Panc1 (cell line): ENCODE measurements at places on chromosomes 7 and 10.

DNA sequence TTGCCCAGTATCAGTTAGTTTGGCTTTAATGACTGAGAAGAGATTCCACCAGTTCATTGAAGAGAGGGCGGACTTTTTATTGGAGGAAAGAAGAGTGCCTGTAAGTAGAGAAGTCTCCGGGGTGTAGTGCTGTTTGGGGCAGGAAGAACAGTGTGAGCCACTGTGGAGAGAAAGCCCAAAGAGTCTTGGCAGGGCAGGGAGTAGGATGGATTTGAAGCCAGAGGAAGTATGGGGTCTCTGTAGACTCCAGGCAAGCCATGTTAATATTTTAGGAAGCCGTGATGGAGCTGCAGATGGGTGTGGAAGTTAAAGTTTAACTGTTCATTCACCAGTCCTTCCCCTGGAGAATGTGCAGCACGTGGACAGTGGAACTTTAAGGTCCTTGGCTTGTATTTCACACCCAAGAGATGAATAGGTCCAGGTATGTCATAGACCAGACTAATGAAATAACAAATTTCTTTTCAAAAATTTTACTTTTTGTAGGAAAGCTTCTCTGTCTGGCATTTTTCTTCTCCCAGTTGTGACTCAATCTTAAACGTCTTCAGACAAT lies 54.1 kb downstream of the TCF7L2 start:
- DNase-seq, result no peak

GRCh38 chr7:131540491-131541162 lies 15.8 kb downstream of the PODXL start:
- no peak for DNase-seq

DNA sequence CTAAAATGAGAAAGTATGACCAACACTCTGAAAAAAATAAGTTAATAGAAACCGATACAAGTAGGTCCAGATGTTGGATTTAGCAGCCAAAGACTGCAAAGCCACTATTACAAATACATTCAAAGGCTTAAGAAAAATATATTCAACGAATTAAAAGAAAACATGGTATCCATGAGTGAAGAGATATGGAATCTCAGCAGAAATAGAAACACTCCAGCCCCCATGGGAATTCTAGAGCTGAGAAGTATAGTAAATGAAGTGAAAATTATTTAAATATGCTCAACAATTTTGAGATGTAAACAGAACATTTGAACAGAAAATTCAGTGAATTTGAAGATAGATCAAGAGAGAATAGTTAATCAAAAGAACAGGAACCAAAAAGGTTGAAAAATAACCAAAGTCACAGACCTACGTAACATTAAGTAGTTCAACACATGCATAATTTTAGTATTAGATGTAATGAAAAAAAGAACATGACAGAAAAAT lies 72.0 kb upstream of the WIPF3 start:
- no peak for DNase-seq

GRCh38 chr7:105690325-105690945 lies 109.1 kb upstream of the EFCAB10 start:
- no peak for DNase-seq

DNA sequence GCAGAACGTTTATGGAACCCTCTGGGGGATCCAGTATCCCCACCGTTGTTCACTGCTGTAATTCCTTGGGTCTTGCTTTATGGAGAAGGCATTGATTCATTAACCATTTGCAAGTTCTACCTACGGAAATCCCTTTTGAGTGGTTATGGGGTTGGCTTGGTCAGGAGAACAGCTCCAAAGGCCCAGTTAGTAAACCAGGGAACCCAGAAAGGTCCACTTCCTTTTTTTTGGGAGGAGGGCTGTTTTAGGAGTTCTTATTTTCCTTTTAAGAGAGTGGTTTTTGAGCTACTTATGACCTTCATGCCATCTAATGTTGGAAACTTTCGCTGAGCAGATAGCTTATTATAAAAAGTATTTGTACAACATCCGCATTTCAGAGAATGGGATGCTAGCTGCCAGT lies 1.3 kb downstream of the POR start:
- no peak for DNase-seq

DNA sequence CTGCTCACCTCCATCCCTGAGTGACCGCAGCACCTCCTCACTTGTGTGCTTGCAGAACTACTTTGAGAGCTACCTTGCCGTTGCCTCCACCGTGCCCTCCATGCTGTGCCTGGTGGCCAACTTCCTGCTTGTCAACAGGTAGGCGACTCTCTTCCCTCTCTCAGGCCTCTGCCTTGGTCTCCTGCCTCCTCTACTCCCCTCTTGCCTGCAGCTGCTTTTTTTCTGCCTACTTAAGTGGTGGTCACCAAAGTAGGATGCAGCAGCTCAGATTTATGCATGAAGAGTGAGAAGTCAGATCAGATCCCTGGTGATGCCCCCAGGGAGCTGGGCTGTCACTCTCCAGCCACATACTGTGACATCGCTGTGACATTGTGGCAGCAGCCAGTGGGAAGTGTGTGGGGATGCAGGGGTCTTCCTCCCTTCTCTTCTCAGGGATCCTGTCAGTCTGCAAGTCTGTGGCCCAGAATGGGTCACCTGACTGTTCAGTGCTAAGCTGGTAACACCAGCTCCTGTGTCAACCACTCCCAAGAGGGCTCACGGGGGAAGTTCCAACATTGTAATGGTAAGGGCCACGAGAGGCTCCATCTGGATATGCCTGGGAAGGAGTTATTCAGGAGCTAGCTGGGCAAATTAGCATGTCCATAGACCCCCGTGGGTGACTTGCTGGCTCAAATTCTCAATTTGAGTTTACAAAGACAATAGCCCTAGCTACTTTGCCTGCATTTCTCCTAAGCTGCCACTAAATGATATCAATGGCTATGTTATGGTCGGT lies 25.3 kb downstream of the SLC29A3 start:
- no peak for DNase-seq

DNA sequence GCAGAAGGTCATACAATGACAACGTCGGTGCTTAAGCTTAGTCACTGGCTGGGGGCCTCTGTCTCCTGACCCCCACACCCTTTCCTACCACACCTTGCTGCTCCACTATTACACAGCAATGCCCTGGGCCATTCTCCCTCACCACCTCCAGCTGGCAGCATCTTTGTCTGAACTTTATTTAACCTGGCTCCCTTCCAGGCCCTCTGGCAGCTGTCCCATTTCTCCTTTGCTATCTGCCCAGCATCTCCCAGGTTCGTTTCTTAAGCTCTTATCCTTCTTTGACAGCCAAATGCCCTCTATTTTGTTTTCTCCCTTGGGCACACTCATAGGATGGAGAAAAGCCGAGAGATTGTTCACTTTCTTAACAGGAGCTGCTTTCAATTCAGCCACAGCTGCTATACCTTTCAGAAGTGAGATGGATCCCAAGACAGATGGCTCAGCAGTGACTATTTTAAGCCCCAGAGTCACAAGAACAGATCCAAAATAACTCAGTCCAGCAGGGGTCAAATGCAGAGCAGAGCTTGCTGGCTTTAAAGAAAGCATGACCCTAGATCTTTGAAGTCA lies 1277.1 kb upstream of the AUTS2 start:
- DNase-seq, result no peak

- no peak for DNase-seq
Observed at GRCh38 chr7:151008511-151009323, 15.6 kb downstream of the ATG9B start.

DNA sequence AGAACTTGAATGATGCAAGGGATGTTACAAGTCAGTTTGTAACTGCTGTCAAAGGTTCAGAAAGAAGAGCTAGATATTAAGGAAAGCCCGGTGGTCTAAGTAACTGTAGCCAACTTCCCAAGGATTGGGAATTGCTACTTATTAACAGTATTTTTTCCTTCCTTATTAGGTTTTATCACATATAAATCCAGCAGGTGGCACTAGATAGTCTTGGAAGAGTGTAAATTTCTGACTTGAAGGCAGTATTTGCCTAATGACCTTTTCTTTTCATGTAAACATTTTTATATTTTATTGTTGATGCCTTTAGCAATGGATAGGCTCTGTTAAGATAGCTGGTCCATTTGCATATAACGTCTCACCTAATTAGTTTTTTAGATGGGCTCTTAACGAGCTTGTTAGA lies 51.2 kb downstream of the ANLN start:
- DNase-seq, result no peak

- DNase-seq, result no peak
Observed at GRCh38 chr10:13724484-13724883, 137.7 kb downstream of the PRPF18 start.

- no peak for DNase-seq
Observed at GRCh38 chr10:126701526-126701925, 31.0 kb upstream of the C10orf90 start.

- no peak for DNase-seq
Observed at GRCh38 chr10:56912043-56912442, 551.0 kb upstream of the ZWINT start.
